ENCODE measurements at places on chromosomes 16 and 17.

DNA sequence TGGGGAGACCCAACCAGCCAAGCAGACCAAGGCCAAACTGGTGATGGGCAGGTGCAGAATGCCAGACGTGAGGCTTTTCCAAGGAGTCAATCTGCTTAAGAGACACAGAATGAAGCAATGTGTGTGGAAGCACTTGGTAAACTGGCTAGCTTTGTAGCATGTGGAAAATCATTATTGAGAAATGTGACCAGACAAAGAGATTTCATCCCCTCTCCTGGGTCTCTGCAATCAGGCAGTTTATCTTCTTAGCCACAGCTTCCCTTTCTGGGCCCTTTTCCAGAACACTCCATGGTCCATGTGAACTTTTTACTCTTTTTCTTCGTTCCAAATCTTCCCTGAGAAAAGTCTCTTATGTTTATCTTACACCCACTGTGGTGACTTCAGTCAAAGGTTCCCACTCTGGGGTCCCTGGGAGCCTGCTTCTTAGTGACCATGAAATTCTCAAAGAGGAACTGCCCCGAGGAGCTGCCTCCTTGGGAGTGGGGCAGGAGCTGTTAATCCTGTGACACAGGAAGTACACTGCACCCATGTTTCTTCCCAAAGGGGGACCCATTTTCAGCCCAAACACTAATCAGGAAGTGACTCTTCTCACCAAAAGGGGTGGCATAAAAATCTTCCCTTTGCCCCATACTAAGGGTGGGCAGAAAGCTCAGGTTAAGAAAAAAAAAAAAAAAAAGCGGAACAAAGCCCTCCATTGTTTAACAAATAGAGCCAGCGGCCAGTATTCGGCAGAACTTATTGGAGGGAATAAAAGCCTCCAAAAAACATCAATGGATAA is 346.2 kb upstream of the ASIC2 start:
- DNase-seq = no peak

GRCh38 chr17:59001158-59001814 is 105.4 kb downstream of the TRIM37 start:
- DNase-seq = no peak

GRCh38 chr16:12311309-12311708 is 334.8 kb downstream of the SNX29 start:
- DNase-seq = no peak

DNA sequence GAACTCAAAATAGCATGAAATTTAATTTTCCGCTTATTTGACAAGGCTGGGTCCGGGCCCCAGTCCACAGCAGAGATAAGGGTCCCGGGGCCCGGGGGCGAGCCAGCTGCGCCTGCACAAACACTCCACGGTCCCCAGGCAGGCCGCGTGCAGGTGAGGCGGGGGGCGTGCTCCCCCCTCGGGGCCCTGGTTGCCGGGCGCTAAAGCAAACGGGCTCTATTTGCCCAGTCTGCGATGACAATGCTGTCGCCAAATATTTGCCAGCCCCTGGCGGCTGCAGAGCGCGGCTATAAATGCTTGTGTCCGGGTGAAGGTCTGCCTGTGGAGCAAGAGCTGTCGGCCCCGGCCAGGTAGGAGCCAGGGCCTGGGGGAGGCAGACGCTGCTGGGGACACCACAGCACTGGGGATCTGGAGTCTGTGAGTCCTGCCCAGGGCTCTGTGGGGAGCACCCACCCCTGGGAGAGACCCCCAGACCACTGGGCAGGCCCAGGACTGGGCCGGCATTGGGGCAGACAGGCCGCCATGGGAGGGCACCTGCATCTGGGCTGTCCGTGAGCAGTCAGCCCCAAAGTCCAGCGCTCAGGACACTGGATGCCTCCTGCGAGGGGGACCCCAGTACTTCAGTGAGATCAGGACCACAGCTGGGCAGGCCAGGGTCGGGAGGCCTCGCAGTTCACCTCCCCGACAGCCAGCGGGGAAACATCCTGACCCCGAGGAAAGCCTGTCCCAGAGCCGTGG is at the start of gene PERCC1:
Gene PERCC1, plus strand, starts transcription at position 320 of the 738 bp plus-strand sequence. CDS start 1,516 bp downstream, outside the sequence.
- no peak for DNase-seq

- DNase-seq = no peak
Measured at GRCh38 chr17:81059026-81059425, 24.1 kb downstream of the BAIAP2 start.

DNA sequence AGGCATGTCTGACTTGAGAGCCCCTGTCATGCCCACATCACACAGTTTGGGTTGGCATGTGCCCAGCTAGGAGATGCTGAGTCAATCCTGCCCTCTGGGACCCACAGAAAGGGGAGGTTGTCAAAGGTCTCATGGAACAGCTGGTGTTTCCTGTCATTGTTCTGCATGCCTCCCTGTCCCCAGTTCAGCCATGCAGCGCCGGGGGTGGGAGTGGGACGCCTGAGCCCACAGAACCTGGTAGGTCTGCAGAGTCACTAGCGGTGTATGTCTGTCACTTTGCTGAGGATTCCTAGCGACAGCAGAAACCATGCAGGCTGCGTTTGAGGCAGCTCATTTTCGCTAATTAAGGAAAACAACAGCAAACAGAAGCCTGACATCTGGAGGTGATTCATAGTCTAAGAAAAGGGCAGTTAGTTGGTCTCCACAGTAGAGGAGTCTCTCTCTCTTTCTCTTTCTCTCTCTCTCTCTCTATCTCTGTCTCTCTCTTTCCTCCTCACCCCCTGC is 19.6 kb upstream of the CCL1 start:
- DNase-seq = no peak

DNA sequence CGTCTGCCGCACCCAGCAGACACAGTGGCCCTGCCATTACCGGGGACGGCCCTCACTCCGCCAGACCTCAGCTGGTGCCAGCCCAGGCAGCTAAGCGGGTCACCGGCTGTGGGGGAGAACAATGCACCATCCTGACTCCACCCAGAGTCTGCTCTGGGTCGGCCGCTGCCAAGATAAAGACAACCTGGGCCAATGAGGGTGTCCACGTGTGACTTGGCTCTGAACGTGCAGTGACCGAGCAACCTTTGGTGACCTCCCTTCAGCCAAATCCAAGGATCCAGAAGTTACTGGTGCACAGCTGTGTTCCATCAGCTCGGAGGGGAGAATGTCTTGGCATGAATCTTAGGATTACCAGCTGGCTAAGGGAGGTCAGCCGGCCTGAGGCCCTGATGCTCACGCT is 155.9 kb downstream of the NTN1 start:
- DNase-seq = no peak

GRCh38 chr16:88486398-88487123 is 33.5 kb downstream of the ZFPM1 start:
- no peak for DNase-seq

DNA sequence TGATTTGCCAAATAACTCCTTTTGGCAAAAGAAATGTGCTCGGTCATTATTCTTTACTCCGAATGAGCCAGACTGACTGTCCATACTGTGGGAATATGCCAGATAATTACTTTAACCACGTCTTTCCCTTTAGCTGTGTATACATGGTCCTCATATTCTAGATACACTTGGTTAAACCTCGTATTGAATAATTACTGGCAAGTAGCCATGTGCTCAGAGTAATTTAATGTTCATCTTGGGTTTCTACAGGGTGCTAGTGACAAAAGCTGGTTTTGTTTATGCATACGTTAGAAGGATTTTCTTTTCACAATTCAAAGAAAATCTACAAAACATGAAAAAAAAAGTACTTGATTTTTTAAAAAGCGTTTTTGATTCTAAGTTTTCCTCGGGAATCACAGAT is 540.3 kb downstream of the KCNJ2 start:
- DNase-seq = no peak

DNA sequence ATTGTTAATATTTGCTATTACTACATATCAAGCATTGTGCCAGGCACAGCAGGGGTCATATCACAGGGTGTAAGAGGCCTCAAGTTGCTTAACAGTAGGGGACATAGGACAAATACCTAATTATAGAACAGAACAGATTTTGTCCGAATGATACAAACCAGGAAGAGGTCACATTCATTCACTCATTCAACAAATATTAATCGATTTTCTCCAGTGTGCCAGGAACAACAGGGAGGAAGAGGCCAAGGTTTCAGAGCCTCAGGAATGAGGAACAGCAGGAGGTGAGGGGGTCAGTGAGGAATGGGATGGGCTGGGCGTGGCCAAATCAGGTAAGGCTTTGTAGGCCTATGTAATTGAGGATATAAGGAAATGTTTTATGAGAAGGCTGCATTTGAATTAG is 11.2 kb upstream of the CHST4 start:
- DNase-seq = no peak

DNA sequence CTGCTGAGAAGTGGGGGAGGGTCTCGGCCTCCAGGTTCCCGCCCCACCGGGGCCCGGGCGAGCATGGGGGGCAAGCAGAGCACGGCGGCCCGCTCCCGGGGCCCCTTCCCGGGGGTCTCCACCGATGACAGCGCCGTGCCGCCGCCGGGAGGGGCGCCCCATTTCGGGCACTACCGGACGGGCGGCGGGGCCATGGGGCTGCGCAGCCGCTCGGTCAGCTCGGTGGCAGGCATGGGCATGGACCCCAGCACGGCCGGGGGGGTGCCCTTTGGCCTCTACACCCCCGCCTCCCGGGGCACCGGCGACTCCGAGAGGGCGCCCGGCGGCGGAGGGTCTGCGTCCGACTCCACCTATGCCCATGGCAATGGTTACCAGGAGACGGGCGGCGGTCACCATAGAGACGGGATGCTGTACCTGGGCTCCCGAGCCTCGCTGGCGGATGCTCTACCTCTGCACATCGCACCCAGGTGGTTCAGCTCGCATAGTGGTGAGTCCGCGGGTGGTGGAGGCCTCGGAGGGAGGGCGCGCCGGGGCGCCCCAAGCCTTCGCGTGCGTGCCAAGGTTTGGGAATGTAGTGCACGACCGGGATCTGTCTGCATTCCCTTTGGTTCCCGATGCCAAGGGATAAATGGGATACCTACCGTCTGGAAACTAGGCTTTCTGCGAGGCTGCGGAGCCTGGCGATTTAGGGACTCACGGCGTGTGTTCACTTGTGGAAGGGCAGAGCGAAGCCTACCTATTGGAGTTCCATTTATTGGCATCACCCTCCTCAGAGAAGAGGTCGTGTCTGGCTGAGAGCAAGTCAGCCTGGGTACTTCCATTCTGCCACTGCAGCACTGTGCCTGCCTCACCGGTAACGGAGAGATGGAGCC is 1.0 kb downstream of the ZNRF1 start:
- DNase-seq = peak; percentile 21

DNA sequence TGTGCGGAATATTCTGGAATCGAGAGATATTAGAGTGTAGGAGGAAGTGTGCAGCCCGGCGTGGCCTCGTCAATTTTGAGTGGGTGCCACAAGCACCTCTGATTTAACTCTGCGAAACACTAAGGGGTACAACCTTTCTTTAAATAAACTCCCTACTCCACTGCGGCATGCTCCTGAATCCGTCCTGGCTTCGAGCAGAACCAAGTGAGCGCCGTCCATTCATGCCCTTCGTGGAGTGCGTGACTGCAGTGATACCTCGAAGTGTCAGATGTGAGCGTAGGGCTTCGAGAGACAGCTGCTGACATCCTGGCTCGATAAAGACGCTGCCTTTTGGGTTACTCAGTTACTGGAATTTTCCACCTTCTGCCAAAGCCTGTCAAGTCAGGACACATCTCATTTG is 128.8 kb downstream of the FOXL1 start:
- no peak for DNase-seq

GRCh38 chr17:16945663-16946218 is 26.2 kb downstream of the TNFRSF13B start:
- no peak for DNase-seq

- peak; percentile 80 for DNase-seq
Measured at GRCh38 chr17:7887038-7887481, 1.5 kb upstream of the CHD3 start.

DNA sequence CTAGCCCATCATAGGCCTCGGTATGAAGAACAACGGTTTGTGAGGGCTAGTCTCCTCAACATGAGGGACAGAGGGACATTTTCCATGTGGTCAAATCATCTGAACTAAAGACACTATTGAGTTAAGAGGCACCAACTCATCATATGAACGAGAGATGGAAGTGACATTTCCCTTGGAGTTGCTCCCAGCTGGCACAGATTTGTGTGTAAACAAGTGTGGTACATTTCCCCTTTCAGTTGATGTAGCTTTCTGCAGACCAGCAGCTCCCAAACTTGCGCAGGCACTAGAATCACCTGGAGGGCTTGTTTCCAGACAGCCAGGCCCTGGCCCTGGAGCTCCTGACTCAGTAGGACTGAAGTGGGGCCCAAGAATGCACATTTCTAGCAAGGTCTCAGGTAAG is 205.5 kb downstream of the PARN start:
- no peak for DNase-seq

DNA sequence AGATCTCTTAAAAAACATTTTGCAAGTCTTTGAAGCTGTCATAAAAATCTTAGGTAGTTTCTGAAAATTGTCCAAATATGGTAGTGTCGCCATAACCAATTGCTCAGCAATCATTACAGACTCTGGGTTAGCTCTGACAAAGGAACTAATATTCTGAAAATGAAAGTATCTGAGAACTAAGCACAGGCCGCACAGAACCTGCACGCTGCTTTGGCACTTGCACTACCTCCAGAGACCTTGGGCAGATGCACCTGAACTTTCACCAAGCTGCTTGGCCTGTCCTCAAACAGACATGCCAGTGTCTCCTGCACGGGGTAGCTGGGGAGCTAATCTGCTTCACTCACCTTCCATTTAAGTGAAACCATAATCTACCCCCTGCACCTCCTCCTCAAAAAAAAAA is 317.0 kb downstream of the MAF start:
- DNase-seq = no peak

DNA sequence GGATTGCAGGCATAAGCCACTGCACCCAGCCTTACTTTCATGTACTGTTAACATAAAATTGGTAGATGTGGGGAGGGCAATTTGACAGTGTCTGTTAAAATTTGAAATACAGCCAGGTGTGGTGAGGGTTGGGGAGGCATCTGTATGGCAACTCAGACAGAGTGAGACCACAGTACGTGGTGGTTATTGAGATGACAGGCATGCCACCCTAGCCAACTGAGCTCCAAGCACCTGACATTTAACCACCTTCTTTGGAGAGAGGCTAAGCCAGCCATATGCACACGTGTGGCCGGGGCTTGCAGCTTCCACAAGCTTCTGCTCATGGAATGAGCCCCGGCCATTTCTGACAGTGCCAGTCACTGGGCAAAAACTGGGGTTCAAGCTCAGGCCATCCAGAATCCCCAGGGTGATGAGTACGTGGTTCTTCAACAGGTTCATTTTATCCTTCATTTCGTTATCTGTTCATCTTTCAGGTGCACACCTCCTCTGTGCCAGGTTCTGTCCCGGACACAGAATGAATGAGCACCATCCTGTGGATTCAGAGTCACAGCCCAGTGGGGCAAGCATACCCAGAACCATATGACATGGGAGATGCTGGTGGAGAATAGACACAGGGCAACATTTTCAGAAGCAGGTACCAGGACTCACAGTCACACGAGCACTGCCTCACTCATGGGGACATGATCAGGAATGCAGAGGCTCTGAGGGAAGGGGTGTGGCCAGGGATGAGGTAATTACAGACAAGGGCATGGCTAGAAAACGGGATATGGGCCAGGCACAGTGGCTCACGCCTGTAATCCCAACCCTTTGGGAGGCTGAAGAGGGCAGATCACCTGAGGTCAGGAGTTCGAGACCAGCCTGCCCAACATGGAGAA is 36.2 kb downstream of the C16orf82 start:
- no peak for DNase-seq

Data from NCI-H1417 treated with DMSO at 0.1 percent for 48 hours (cell line).